ENCODE measurements at places on chromosomes 16 and 17.

DNA sequence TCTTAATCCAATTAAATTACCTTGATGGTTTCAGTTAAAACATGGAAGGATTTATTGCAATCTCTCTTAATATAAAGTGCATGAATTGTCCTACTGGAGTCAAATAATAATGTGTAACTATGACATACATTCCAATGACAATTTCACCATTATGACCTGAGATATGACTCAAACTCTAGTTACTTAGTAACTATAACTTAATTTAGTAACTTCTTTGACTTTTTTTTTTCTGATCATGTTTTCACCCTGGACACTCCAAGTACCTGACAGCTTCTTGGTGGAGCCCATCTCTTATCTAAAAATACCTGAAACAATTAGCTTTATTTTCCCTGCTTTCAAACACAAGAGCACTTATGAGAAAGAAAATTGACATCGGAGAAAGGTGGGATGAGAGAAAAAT is 123.7 kb downstream of the STX8 start:
- no peak for DNase-seq

GRCh38 chr16:80468029-80468428 is 72.8 kb upstream of the DYNLRB2 start:
- no peak for DNase-seq

- DNase-seq, result no peak
These were observed 74.2 kb upstream of the N4BP1 start for GRCh38 chr16:48684148-48684547.

DNA sequence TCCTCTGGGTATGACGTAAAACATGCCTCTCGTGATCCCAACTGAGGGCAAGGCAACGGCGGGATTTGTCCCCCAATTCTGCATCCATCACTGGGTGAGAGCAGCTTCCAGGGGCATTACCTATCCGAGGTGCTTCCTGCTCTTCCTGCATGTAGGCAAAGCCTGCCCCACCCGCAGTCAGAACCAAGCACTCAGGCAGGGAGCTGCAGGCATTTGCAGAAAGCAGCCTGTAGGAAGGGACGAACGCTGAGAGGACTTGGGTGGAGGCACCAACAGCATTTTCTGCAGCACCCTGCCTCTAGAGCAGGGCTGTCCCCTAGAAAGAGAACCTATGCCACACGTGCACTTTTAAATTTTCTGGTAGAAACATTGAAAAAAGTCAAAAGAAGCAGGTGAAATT is 5.5 kb downstream of the BCO1 start:
- no peak for DNase-seq

DNA sequence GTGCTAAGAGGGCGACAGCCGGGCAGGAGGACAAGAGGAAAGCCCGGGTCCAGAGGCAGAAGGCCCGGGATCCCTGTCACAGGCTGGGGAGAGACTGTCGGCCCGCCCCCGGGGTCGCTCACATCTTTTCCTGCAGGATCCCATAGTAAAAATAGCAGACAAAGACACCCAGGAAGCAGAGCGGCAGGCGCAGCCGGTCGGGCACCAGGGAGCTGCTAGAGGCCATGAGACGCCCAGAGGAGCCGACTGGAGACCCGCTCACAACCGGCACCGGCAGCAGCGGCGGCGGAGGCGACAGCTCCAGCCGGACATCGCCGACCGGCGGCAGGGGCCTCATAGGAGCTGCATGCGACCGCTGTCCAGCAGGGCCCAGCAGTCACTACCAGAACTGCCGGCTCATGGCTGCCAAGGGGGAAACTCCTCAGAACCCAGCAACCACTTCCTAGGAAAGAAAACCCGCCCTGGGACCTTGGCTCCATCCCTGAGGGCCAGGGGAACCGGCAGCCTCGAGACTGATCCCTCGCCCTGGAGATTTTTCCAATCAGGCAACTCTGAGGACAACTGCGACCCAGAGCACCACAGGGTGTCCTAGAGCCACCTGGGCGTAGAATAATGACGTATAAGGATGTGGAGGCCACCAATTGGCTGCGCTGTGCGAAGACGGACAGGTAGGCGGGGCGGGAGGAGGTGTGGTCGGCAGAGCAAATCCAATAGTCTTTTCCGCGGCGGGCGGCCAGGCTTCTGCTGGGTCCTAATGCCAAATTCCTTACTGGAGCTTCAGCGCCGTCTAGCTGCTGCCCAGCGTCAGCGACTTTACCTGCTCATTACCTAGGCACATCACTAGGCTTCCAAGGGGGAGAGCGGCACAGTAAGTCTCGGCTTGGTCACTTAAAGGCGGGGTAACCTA is at the start of gene SLC35B1:
TSS of gene SLC35B1 (minus strand) at position 357 of the 907 bp plus-strand sequence. CDS start at position 226, 131 bp downstream.
- DNase-seq, result peak; percentile 98

DNA sequence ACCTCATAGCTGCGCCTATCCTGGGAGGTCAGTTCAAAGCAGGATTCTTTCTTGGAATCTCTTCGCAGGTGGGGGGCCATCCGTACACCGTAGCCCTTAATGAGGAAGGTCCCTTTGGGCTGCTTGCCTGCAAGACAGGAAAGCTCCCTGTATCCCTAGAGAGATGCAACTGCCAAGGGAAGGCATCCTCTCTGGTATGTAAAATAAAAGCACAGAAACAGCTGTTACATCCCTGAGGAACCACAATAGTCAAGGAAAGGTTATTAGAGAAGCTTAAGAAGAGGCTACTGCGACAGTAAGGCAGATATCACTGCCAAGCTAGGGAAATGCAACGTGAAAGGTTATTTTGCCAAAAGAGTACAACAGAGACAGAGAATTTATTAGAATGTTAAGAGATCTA is 77.2 kb downstream of the SNX11 start:
- no peak for DNase-seq

- DNase-seq, result no peak
These were observed 94.7 kb downstream of the SEC14L1 start for GRCh38 chr17:77235370-77235941.

- no peak for DNase-seq
These were observed 58.7 kb downstream of the SOCS3 start for GRCh38 chr17:78300962-78301820.
